Activated T-helper 9 cell treated with anti-CD3 and anti-CD28 coated beads, Interleukin-2, amount 50 U/mL, for 16 hours (primary cell): ENCODE measurements at places on chromosomes 5 and 9.

DNA sequence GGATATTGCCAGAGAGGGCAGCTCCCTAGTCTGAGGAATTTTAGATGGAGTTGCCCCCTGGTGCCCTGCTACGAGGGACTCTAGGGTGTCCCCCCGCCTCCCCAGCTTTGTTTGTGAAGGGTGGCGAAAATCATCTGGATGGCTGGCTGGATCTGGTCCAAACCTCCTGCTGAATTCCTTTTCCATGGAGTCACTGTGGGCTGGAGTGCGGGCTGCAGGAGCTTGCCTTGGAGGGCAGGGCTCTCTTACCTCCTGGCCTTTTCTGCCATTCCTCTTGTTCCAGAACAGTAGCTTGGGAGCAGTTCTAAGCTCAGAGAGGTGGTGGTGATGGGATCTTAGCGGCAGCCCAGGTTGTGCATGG is 2.1 kb downstream of the SYNPO start:
- no peak for DNase-seq

- no peak for DNase-seq
Measured at GRCh38 chr5:36392186-36392585, 90.5 kb upstream of the RANBP3L start.

DNA sequence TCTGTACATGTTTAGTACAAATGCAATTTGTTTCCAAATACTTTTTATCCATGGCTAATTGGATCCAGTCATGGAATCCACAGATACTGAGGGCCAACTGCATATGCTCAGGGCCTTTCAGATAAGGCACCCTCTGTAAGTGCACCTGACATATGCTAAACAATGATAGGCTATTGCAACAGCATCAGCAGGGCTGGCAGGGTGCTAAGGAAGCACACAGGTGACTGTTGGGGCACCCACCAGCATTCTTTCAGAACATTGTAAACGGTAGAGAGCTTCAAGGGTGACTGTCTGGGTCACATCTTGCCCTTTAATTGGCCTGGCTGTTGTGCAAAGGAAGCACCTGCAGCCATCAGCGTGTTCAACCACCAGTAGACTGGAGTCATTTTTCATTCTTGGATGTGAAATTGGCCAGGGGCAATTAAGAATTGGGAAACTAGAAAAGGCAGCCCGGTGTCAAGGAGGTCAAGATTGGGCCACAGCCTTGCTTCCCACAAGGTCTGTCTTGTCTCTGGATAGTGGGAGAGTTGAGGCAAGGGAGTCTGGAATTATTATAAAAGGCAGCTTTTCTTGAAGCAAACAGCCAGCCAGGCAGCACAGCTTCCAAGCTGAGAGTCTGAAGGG is 129.3 kb upstream of the RAI14 start:
- DNase-seq: no peak

- no peak for DNase-seq
Measured at GRCh38 chr5:3659907-3660306, 64.3 kb downstream of the IRX1 start.

DNA sequence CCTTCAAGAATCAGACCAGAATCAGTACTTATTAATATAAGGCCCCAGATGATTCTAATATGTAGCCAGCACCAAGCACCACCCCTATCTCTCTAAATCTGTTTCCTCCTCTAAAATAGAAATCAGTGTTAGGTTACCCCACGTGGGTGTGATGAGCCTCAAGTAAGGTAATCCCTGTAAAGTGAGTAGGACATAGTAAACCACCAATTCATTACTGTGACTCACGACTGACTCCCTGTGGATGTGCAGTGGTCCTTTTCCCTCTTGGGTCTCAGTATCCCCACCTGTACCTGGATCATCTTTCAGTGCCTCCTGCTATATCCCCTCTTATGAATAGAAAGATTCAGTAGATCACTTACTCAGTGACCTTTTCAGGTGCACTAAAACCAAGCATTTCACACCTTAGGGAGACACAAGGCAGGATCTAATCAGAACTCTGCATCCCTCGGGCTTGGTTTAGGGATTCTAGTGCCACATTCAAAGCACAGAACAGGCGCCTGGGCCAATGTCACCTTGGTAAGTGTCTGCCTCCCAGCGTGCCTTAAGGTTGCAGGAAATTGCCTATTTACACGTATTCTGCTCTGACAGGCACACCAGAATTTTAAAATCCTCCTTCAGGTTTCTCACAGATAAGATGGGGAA is 12.2 kb upstream of the ALDH1B1 start:
- no peak for DNase-seq

- no peak for DNase-seq
Measured at GRCh38 chr9:118444403-118444802, 740.2 kb downstream of the TLR4 start.

DNA sequence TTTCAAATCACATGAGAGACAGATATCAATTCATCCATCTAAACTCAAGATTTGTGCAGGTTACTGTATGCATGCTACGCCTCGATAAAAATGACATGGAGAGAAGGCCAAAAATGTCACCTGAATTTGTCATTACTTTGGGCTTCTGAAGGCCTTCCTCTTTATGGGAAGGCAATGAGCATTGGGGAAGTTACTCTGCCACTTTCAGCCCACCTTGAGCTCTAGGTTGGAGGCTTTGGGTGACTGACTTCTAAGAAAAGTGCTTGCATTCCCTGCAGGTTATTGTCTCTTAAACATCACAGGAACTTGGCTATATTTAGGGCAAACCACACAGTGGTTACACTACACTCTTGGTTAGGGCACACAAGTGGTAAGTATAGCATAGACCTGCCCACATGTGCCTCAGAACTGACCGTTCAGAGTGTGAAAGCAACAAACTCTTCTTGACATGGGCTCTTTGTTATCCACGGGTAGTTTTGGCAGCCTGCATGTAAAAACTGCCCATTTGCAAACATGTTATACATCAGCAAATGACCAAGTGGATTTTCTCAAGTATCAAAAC is 169.5 kb downstream of the ZNF608 start:
- DNase-seq: no peak

GRCh38 chr9:76818271-76818670 is 54.0 kb downstream of the PCA3 start:
- no peak for DNase-seq
